NCI-H460 (cell line): ENCODE measurements at places on chromosomes 5 and 9.

- no peak for DNase-seq
Observed at GRCh38 chr9:68533678-68534077, 7.0 kb downstream of the TMEM252 start.

DNA sequence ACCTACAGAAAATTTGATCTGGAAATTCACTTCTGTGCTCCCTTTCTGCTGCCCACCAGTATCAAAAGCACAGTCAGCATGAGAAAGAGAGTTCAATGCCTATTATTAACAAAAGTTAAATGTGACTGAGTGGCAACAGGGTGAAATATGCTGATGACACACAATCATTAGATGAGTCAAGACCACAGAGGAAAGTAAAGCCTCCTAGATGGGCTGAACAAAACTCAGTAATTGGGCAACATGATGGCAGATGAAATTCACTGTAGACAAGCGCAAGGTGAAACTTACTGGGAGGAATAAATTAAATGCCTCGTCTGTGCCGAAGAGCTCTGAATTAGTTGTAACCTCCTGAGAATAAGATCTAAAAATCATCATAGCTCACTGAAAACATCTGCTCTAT is 752.8 kb downstream of the IRX1 start:
- no peak for DNase-seq

DNA sequence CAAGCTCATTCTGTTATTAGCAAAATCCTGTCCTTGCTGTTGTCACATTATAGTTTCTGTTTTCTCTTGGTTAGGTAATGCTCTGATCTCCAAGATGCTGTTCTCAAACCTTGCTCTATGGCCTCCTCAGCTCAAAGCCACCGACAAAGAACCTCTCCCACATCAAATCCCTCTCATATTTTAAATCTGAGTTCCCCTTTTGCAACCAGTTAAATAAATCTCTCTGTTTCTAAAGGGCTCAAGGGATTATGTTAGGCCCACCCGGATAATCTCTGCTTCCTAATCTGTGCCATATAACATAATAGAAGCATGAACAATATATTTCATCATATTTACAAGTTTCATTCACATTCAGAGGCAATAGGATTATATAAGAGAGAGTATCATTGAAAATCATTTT is 286.0 kb downstream of the CYLC2 start:
- DNase-seq: no peak

GRCh38 chr5:112264151-112264550 is 154.9 kb downstream of the EPB41L4A start:
- DNase-seq: no peak

DNA sequence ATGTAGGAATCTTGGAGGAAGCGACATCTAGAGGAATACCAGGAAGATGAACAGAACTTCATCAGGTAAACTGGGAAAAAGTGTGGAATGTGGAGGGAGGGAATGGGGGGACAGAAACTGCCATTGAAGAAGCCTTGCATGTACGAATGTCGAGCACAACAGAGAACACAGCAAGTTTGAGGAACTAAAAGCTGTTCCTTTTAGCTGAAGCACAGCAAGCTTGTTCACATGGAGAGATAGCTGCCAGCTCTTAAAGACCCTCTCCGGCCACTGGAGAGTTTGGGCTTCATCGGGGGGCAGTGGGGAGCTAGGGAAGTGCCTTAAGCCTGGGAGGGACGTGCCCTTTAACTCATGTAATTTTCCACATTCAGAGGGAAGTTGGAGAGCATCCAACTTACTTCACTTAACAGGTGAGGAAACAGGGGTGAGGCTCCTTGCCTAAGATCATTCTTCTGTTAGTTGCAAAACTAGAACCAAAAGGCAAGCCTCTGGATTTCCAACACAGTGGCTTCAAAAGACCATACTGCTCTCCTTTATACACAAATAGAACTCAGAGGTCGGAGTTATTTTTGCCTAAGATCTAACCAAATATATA is 2.3 kb upstream of the CYFIP2 start:
- DNase-seq: no peak
